Fibroblast of lung (primary cell): ENCODE measurements at places on chromosomes 6 and 20. TPM values are rescaled to one million over a fixed set of nuclear protein-coding genes. Genes with fewer than 3 reads are reported as not detected.

The SIRPD gene
- not detected in 2 replicates for total RNA-seq

DNA sequence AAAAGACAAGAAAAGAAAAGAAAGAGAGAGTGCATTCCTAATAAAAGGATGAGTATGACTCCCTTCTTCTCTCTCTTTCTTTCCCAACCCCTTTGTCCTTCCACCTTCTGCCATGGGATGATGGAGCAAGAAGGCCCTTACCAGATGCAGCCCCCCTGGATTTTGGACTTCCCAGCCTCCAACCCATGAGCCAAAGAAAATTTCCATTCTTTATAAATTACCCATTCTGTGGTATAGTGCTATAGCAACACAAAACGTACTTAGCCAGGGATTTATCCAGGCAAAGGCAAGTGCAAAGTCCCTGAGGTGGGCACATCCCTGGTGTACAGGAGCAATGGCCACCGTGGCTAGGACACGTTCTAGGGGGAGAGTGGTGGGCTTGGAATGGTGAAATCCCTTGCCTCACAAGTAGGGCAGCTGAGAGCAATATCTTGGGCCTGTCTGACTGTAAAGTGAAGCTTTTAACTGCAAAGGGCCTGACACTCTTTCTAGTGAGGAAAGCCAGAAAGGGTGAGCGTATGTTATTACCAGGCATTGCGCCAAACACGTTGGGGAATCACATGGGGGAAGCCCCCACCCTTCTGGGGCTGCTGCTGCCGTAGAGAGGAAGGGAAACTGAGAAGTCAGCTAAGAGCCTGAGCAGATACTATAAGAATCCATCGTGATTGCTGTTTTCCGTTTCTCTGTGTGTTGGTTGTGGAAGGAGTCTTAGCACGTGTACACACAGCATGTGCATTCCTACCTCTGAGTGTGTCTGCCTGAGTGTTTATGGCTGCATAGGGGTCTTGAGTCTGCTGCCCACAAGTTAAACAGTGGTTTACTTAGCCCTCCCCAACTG lies 50.7 kb upstream of the SIRPA start:
- no peaks in the 10 kb centered on the region for H3K36me3 ChIP-seq
- H3K27me3 ChIP-seq = peaks cover 2% of the 10 kb centered on the region
- H3K4me1 ChIP-seq = peaks cover 4% of the 10 kb centered on the region

GRCh38 chr20:45918779-45919537 lies 7.0 kb upstream of the PLTP start:
- DNase-seq = peak; percentile 29
- peak overlapping the region; percentile 18 for H3K27ac ChIP-seq
- H3K4me3 ChIP-seq = no peak overlapping the region

DNA sequence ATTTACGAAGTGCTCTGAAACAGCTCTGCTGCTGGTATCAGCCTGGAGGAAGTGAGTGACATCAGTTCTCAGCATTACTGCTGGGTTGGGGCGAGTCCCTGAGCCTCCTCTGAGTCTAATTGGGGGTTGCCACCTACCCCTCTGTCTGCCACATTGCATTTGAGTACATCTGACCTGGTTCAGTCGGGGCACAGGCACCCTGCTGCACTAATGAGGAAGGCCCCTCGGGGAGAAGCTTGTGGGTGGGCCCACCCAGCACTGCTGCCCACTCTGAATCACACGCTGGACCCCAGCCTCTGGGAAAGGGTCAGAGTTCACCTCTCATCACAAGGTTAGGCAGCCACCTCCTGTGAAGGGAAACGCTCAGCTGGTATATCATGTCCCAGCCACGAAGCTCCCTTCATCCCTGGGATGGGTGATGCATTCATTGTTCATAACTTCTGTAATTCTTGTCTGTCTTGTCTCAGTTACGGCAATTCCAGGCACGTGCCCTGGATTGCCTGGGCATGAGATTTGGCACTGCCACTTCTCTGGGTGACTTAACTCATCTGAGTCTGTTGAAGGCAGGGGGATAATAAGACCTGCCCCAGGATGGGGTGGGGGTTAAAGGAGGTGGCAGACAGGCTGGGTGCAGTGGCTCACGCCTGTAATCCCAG lies 13.3 kb downstream of the DNMT3B start:
- no peaks in the 10 kb centered on the region for H3K4me1 ChIP-seq
- H3K27me3 ChIP-seq = no peaks in the 10 kb centered on the region
- no peak overlapping the region for H3K4me3 ChIP-seq
- no peak overlapping the region for H3K27ac ChIP-seq
- H3K36me3 ChIP-seq = no peaks in the 10 kb centered on the region
- no peak for DNase-seq

- H3K4me3 ChIP-seq = no peak overlapping the region
- H3K27me3 ChIP-seq = no peaks in the 10 kb centered on the region
- H3K27ac ChIP-seq = no peak overlapping the region
- no peaks in the 10 kb centered on the region for H3K4me1 ChIP-seq
- DNase-seq = no peak
Measured at GRCh38 chr20:43516251-43516824, 8.8 kb downstream of the L3MBTL1 start.

The KCNK16 gene
- total RNA-seq = not detected in 2 replicates

- H3K27ac ChIP-seq = no peak overlapping the region
- no peaks in the 10 kb centered on the region for H3K4me1 ChIP-seq
- peaks cover 1% of the 10 kb centered on the region for H3K36me3 ChIP-seq
- no peak for DNase-seq
- no peak overlapping the region for H3K4me3 ChIP-seq
- no peaks in the 10 kb centered on the region for H3K27me3 ChIP-seq
Measured at GRCh38 chr6:26445934-26446667, 5.8 kb downstream of the BTN3A3 start.

The PACRG gene
- total RNA-seq = 0.26 and 0.66 TPM in 2 replicates

The NHLRC1 gene
- total RNA-seq = 3.1 and 3.5 TPM in 2 replicates

The MLN gene
- not detected in 2 replicates for total RNA-seq

The PTCHD4 gene
- total RNA-seq = 4.4 and 5.8 TPM in 2 replicates

DNA sequence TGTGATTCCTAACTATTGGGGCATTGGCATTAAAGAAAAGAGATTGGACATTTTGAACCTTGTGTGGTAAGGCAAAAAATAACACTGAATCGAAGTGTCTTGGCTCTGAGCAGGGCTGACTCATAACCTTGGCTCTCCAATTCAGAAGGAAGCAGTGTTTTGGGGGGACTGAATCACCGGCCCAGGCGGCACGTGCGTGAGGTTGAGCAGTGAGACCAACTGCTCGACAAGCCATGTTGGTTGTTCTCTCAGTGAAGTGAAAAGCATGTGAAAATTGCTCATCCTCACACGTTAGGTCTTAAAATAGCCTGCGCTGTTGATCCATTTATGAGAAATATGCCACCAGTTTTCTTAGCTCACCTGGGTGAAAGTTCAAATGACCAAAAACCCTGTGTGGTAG lies 137.8 kb upstream of the SPACA1 start:
- no peak overlapping the region for H3K27ac ChIP-seq
- H3K27me3 ChIP-seq = no peaks in the 10 kb centered on the region
- peak; percentile 97 for DNase-seq
- H3K36me3 ChIP-seq = no peaks in the 10 kb centered on the region
- H3K4me1 ChIP-seq = no peaks in the 10 kb centered on the region

The C20orf96 gene
- total RNA-seq = 3.9 and 4.8 TPM in 2 replicates

The TCP11 gene
- total RNA-seq = 0.17 and 0.51 TPM in 2 replicates

DNA sequence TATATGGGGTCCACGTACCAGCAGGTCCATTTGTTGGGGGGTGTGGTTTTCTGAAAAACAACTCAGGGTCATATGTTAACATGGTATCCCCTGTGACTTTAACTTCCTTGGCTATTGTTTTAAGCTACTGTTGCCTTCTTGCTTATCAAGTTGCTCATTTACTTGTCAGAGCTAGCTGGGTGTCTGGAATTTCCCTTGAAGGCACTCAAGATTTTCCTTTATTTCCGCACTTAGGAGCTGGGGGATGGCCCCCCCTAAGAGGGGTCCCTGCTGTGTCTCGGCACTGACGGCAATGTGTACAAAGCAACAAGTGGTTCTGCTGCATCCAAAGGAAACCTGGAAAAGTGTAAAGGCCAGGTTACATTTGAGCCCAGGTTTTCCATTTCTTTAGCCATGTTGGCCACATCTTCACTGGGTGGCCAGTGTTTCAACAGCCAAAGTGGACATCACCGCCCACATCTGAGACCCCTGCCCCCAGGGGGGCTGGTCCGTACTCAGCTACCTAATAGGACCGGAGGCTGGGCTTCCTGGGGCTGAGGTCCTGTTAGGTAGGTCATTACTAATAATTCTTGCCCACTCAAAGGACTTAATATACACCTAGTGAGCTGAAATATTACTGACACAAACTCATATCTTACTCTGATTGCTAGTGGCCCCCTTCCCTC lies 24.8 kb upstream of the SYNDIG1 start:
- no peak overlapping the region for H3K4me3 ChIP-seq
- DNase-seq = no peak
- H3K4me1 ChIP-seq = no peaks in the 10 kb centered on the region
- no peak overlapping the region for H3K27ac ChIP-seq

- peaks cover 10% of the 10 kb centered on the region for H3K4me1 ChIP-seq
- no peak overlapping the region for H3K4me3 ChIP-seq
- no peaks in the 10 kb centered on the region for H3K27me3 ChIP-seq
- H3K36me3 ChIP-seq = peaks cover 17% of the 10 kb centered on the region
- H3K27ac ChIP-seq = no peak overlapping the region
- DNase-seq = no peak
Measured at GRCh38 chr6:42269974-42270510, 52.4 kb upstream of the MRPS10 start.

The TNF gene
- not detected in 2 replicates for total RNA-seq

GRCh38 chr6:157557559-157557958 lies 176.6 kb downstream of the ZDHHC14 start:
- no peaks in the 10 kb centered on the region for H3K27me3 ChIP-seq
- H3K27ac ChIP-seq = no peak overlapping the region
- H3K4me3 ChIP-seq = no peak overlapping the region
- H3K4me1 ChIP-seq = no peaks in the 10 kb centered on the region
- no peaks in the 10 kb centered on the region for H3K36me3 ChIP-seq
- no peak for DNase-seq

DNA sequence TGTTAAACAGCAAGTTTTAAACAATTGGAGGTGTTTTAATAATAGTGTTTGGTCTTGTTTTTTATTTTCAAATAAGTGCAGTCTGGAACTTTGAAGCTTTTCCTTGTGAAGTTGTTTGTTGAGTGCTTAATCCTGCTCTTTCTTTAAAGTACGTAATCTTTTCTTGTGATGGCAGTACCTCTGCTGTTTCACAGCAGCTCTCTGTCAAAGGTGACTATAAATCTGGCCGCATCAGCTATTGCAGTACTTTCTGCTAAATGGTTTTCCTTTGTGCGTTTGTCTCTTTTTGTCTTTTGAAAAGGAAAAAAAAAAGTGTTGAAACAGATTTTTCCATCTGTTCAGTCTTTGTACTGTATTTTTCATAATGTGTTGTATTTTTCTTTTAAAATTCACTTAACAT lies 12.7 kb downstream of the STXBP5 start:
- H3K27ac ChIP-seq = no peak overlapping the region
- peaks cover 1% of the 10 kb centered on the region for H3K36me3 ChIP-seq
- H3K4me3 ChIP-seq = no peak overlapping the region
- no peaks in the 10 kb centered on the region for H3K27me3 ChIP-seq
- DNase-seq = peak; percentile 32

DNA sequence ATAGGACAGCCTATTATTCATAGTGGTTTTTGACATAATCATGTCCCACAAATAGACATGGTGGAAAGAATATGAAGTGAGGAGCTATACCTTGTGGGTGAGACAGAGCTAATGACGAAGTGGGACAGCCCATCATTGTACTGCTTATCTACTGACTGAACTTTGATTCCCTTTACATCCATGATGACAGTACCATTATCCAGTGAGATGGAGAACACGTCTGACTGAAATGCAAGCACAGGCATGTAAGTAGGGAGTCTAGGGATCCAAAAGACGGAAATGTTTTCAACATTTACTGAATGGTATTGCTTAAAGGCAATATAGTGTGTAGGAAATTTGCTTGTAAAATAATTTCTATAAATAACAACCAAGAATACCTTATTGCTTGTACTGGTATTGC lies 43.5 kb downstream of the FAM229B start:
- DNase-seq = no peak
- peaks cover 20% of the 10 kb centered on the region for H3K36me3 ChIP-seq
- H3K4me3 ChIP-seq = no peak overlapping the region

GRCh38 chr20:37714978-37715672 lies 21.3 kb downstream of the CTNNBL1 start:
- H3K4me3 ChIP-seq = no peak overlapping the region
- H3K4me1 ChIP-seq = no peaks in the 10 kb centered on the region
- no peaks in the 10 kb centered on the region for H3K36me3 ChIP-seq
- peak; percentile 20 for DNase-seq

GRCh38 chr6:157221817-157222175 lies 101.5 kb downstream of the TMEM242 start:
- no peak overlapping the region for H3K4me3 ChIP-seq
- no peaks in the 10 kb centered on the region for H3K36me3 ChIP-seq
- peaks cover 2% of the 10 kb centered on the region for H3K4me1 ChIP-seq

- H3K36me3 ChIP-seq = no peaks in the 10 kb centered on the region
- H3K27ac ChIP-seq = no peak overlapping the region
- peaks cover 2% of the 10 kb centered on the region for H3K4me1 ChIP-seq
- no peaks in the 10 kb centered on the region for H3K27me3 ChIP-seq
Measured at GRCh38 chr6:133985970-133986369, 32.9 kb downstream of the TBPL1 start.

DNA sequence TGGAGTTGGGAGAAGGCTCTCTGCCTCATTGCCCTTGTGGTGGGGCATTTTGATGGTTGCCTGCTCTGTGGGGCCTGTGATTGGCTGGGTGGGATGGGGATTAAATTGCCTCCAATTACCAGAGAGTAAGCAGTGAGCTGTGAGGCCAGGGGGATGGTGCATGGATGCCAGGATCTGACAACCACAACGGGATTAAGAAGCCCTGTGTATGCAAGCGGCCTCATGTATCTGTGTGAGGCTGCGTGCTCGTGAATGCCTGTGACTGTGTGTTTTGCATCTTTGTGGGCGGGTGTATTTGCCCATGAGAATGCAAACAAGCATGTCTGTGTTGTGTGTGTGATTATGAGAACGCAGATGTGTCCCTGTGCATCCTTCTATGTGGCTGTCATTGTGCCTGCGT lies 46.1 kb downstream of the CD40 start:
- H3K27ac ChIP-seq = no peak overlapping the region
- H3K27me3 ChIP-seq = peaks cover 6% of the 10 kb centered on the region
- no peaks in the 10 kb centered on the region for H3K4me1 ChIP-seq

The IMPG1 gene
- total RNA-seq = not detected in 2 replicates

GRCh38 chr6:6746333-6746969 lies 157.9 kb downstream of the LY86 start:
- H3K27ac ChIP-seq = no peak overlapping the region
- peaks cover 18% of the 10 kb centered on the region for H3K4me1 ChIP-seq
